Hippocampal formation (tissue), 2 donors: ENCODE measurements at places on chromosomes 6 and 20.

GRCh38 chr6:7730784-7731227 lies 4.9 kb downstream of the BMP6 start:
- no peak for DNase-seq

DNA sequence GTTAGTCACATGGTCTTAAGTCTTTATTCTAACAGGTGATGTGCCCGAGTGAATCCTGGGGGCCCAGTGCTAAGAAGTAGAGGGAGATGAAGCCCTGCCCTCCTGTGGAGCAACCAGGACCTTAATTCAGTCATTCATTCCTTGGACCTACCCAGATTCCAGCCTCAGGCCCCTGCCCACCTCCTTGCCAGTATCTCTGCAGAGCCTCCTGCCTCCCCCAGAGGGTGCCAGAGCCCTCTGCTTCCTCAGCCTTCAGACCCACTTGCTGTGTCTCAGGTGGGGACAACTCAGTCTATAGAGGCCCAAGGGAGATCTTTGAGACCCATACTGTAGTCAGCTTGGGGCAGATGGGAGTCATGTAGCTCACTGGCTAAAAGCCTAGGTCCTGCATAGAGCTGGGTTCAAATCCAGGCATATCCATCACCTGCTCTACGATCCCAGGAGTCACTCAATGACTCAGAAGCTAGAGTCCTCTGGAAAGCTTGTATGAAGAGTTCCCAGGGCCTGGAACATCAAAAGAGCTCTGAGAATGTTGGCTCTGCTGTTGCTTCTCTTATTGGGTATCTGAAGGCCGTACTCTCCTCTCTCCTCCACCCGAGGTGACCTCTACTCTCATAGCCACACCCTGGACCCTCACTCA lies 3.9 kb upstream of the SIGLEC1 start:
- DNase-seq, result no peak

DNA sequence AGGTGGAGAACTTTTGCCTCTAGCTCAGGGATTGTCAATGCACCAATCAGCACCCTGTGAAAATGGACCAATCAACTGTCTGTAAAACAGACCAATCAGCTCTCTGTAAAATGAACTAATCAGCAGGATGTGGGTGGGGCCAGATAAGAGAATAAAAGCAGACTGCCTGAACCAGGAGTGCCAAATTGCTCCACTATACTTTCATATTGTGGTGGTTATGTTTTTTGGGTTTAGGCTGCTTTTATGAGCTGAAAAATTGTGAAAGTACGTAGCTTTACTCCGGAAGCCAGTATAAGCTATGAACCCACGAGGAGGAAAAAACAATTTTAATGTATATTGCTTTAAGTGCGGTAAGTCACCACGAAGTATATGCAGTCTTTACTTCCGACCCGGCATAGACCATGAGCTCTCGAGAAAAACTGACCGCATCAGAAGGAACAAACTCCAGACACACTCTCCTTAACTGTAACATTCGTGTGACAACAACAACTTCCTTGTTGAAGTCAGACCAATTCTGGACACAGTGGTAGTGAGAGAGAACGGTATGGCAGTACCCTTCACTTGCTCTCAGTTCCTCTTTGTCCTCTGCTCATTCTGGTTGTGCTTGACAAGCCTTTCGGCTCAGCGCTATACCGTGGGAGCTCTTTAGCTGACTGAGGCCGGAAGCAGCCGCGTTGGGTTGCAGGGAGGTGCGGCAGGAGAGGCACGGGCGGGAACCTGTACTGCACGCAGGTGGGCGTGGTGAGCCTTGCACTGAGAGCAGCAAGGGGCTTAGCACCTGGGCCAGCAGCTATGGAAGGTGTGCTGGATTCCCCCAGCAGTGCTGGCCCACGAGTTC lies 81.9 kb upstream of the E2F3 start:
- DNase-seq, result no peak

- no peak for DNase-seq
Measured at GRCh38 chr6:102485480-102485879, 1092.0 kb downstream of the GRIK2 start.

- DNase-seq, result no peak
Measured at GRCh38 chr6:39268171-39268570, 38.9 kb upstream of the KCNK5 start.

DNA sequence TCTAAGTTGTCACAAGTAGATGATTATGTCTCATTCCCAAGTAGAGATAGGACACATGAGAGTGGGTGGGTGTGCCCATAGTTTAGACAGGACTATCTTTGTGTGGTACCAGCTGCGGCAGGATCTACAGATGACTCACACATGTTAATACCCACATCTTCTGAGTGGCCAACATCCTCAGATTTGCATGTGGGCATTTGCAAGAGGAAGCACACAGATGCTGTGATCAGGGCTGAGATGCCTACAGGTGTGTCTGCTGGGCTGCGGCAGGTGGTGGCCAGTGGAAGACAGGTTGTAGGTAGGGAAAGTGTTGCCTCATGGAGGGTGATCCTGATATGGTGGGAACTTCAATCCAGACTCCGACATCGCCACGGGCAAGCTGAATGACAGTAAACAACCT lies 50.8 kb downstream of the UTRN start:
- no peak for DNase-seq

DNA sequence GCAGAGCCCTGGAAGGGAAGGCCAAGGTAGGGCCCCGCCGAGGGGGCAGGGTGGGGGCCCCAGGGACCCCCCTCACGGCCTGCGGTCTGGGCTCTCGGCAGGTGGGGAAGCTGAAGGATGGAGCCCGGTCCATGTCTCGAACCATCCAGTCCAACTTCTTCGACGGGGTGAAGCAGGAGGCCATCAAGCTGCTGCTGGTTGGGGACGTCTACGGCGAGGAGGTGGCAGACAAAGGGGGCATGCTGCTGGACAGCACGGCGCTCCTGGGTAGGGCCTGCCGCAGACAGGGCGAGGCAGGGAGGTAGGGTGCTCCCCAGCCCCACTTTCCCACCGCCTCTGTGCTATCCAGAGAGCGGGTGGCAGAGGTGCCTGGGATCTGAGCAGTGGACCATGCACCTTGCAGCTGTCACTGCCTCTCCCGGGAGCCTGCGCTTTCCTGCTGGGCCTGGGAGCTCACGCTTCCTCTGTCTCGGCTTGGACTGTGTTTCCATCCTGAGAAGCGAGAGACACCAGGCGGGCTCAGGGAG lies 83.1 kb downstream of the SYNJ2 start:
- no peak for DNase-seq

GRCh38 chr6:84224251-84224650 lies 3.2 kb downstream of the CEP162 start:
- no peak for DNase-seq
